ENCODE measurements at places on chromosomes 16 and 17.

GRCh38 chr16:77885571-77886295 is 97.4 kb downstream of the VAT1L start:
- no peak for DNase-seq

DNA sequence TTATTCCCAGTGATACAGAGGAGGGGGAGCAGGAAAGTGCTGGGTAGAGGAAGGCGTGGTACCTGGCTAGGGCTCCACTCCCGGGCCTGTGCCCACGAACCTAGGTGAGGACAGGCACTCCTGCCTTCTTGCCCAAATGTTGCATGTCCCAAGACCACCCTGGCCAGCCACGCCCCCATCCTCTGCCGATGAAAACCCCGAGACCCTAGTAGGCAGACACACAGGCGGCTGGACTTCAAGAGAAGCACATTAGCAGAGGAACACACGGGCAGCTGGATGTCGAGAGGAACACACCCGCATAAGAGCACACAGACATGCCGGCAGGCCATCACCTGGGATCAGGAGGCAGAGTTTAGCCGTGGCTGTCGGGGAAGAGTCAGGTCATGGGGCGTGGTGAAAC is 1386.5 kb upstream of the GOT2 start:
- DNase-seq = no peak

DNA sequence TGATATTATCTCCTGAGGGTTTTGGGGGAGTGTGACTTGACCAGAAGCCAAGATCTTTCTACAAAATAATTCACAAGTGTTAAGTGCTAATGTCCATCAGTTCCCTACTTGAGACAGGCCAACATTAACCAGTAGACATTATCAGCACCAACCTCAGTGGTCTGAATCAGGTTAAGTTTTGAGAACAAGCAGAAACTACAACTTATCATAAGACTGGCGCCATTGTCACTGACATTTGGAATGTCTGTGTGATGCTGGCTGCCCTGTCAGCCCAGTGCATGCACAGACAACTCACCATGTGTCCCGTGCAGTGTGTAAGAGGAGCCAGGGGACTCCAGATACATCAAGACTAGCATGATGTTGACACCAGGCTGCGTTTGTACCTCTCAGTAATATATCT is 76.8 kb downstream of the CCDC182 start:
- DNase-seq = no peak

GRCh38 chr17:42027590-42027889 is 7.7 kb downstream of the NKIRAS2 start:
- no peak for DNase-seq

DNA sequence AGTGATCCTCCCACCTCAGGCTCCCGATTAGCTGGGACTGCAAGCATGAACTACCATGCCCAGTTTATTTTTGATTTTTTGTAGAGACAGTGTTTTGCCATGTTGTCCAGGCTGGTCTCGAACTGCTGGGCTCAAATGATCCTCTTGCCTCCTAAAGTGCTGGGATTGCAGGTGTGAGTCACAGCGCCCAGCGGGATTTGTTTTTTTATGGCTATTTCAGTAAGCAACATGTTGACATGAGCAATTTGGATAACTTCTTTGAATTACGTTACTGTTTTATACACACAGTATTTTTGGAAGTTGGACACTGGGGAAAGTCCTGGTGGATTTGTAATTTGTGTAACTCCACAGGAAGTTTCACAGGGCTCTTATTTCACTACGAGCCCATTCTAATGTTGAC is 18.5 kb upstream of the RHOT1 start:
- no peak for DNase-seq

GRCh38 chr17:32341141-32341856 is 674 bp downstream of the C17orf75 start:
- no peak for DNase-seq

DNA sequence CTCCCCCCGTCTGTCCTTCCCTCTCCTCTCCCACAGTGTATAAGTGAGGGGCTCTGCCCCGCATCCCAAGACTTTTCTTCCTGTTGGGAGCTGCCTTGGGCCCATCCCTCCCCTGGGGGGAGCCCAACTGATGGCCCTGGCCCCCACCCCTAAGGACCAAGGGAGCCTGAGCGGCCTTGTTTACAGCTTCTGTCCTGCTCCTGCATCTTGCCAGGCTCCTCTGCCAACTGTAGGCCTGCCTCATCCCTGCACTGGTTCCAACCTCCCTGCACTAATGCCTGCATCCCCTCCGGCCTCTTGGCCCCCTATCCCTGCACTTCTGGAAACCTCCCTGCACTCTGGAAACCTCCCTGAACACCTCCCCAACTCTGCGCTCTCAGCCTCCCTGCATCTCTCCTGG is 1.4 kb upstream of the PAGR1 start:
- no peak for DNase-seq

- no peak for DNase-seq
Observed at GRCh38 chr17:31068291-31068690, 26.5 kb upstream of the NF1 start.

- DNase-seq = no peak
Observed at GRCh38 chr17:49716668-49717364, 9.1 kb upstream of the SLC35B1 start.

DNA sequence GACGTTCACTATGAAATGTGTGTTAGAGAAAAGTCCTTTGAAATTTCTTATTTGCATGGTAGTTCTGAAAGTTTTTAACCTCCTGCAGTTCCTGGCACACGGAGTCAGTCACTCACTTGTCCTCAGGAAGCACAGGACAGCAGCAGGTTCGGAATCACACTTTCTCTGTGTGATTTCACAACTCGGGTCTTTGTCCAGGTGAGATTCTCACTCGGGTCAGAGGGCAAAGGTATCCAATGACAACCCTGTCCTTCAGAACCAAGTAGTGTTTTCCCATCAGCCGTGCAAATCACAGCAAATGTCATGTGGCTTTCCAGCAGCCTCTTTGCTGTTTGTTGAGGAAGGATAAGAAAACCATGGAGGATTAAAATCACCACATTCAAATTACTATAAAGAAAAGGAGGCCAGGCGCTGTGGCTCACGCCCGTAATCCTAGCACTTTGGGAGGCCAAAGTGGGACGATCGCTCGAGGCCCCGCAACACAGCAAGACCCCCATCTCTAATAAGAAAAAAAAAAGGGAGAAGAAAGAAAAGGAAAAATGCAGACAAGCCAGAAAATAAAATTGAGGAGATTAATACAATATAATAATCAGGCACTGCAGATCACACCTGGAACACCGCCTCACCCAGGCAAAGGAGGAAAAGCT is 22.0 kb downstream of the ADCY9 start:
- DNase-seq = peak; percentile 23

- no peak for DNase-seq
Observed at GRCh38 chr17:69724238-69724637, 309.7 kb downstream of the MAP2K6 start.

DNA sequence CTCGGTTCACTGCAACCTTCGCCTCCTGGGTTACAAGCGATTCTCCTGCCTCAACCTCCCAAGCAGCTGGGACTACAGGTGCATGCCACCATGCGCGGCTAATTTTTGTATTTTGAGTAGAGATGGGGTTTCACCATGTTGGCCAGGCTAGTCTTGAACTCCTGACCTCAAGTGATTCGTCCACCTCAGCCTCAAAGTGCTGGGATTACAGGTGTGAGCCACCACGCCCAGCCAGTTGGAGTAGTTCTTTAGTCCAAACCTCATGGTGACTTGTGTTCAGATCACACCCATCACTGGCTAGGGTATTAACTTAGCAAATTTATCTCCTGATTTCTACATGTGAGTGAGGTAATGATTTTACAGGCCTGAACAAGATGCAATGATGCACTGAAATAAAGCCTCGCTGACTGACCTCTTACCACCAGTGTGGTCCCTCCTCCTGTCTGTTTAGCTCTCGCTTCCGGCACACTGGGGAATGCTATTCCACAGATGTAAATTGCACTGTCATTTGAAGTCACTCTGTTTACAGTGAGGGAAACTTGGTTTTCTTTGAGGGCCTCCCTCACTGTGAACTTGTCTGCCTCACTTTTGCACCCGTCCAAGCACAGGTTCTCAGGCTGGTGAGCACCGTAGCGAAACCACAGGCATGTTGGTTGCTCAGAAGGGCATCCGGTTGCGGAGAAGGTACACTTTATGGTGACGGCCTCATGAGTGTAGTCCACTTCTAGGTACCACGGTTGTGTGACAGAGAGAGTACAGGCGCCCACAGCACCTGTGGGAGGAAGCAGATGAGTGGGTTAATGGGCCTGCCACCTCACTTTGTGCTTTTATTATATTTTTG is 5.5 kb downstream of the IGSF6 start:
- no peak for DNase-seq

GRCh38 chr16:30357715-30358576 is 2.8 kb upstream of the CD2BP2 start:
- no peak for DNase-seq

GRCh38 chr17:1779571-1780131 is 17.8 kb downstream of the SERPINF1 start:
- peak; percentile 57 for DNase-seq

DNA sequence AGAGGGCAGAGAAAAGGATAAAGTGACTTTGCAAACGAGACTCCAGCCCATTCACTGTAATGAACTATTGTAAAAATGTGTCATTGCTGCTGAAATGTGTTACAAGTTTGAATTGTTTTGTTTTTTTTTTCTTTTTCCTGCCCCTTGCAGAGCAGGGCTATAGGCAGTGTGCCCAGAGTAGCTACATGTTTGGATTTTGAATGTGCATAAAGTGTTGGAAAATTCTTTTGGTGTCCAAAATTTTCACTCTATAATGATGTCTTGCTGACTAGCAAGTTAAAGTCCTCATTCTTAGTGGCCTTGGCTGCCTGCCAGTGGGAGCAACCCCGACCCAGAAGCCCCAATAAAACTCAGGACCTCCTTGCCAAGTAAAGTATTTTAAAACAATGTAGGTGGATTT is 66.5 kb downstream of the IGF2BP1 start:
- no peak for DNase-seq

GRCh38 chr16:54373534-54374520 is 87.2 kb upstream of the IRX3 start:
- no peak for DNase-seq

DNA sequence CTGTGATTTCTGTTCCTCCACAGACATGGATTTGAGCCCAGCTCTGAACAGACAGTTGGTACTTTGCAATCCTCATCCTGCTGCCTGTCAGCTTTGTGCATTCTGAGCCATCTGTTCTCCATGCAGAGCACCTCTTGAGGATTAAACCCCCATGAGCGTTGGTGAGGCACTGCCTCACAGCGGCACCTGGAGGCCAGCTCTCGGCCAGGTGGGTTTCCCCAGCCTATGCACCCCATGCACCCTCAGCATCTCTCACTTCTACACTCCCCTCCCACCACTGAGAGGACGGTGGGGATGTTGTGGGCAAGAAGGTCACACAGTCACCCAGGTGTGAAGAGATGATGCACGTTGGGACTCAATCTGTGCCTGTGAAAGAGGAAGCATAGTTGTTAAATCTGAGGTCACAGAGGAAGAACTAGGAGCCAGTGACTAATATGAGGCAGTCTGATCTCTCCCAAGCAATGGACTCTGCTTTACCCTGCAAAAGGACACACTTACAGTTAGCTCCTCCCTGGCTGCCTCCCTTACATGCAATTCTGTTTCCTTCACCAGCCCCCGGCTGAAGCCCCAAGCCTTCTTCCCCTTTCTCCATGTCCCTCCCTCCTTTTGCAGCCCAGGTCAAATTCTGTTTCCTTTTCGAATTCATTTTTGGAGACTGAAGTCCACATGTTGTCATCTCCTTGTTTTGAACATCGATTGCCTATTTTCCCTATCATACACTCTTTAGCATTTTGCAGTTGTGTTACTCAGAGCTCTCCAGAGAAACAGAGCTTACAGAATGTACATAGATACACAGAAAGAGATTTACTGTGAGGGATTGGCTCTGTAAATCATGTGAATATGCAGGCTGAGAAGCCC is 58.5 kb downstream of the HS3ST3B1 start:
- DNase-seq = peak; percentile 20

GRCh38 chr17:14776791-14777190 is 475.9 kb downstream of the HS3ST3B1 start:
- DNase-seq = no peak

DNA sequence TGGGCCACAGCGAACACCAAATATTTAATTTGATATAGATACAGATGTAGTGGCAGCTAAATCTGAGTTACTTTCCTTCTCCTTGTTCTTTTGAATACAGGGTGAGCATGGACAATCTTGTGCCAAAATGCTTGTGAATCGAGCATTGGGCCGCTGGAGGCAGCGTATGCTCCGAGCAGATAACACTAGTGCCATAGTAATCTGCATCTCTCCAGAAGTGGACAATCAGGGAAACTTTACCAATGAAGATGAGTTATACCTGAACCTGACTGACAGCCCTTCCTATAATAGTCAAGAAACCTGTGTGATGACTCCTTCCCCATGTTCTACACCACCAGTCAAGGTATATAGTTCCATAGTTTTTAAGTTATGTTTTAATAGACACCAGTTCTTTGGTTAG is 21.2 kb upstream of the BCAS3 start:
- no peak for DNase-seq

- no peak for DNase-seq
Observed at GRCh38 chr17:81310949-81311550, 15.9 kb upstream of the SLC38A10 start.

DNA sequence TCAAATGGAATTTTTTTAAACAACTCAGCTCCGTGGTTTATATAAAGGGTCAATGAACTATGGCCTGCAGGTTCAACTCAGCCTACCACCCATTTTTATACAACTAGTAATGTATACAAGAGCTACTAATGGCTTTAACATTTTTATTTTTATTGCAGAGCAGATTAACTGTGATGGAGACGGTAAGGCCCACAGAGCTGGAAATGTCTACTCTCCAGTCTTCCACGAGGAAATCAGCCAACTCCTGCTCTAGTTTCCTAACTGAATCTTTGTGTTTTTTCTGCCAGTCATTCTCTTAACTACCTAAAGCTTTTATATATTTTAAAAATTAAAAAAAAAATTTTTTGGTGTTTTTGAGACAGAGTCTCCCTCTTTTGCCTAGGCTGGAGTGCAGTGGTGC is 385.1 kb upstream of the MAF start:
- DNase-seq = no peak

DNA sequence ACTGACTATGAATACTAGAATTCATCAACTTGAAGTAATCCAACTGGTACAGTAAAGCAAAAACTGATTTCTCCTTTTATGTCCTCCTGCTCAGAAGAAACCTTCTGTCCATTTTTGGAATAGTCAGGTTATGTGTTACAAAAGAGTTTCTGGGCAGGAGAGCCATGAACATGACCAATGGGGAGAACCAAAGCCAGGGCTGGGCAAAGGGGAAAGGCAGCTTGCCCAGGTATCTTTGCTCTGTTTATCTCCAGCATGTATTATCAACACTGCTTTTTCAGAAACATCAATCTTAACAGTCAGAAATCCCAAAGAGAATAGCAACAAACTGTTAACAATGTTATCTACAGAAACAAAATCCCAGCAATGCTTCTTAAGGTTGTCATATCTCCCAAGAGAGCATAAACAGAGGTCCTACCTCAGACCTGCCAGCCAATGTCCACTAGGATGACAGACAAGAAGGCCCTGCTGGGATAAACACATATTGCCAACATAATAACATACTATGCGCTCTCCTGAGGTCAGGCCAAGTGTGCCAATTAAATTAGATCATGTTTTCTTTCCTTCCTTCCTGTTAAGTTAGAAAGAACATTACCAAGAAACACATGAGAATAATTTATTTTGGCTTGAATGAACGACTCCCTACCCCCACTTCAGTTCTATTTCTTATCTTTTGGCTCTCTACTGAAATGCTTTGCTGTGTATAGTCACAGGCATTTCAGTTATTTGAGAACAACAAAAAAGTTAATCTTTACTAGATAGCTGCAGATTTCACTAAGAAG is 28.0 kb downstream of the BLMH start:
- no peak for DNase-seq

- DNase-seq = no peak
Observed at GRCh38 chr17:2366747-2367494, 29.6 kb downstream of the SGSM2 start.
